CD8-positive, alpha-beta T cell (primary cell): ENCODE measurements at places on chromosomes 1 and 21.

DNA sequence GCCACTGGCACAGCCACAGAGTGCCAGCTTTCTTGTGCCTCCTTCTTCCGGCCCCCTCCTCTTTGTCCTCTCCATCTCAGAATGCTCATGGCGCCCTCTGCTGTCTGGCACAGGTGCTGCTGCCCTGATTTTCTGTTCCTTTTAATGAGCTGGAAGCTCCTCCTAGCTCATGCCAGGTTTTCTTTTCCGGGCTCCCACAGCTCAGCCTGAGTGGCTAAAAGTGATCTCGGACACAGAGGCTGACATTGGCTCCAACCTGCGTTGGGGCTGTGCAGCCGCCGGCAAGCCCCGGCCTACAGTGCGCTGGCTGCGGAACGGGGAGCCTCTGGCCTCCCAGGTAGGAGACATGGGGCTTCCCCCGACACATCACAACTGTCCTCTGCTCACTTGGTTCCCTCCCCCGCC, 18.7 kb downstream of the CNTN2 start:
- DNase-seq: peak; percentile 71

DNA sequence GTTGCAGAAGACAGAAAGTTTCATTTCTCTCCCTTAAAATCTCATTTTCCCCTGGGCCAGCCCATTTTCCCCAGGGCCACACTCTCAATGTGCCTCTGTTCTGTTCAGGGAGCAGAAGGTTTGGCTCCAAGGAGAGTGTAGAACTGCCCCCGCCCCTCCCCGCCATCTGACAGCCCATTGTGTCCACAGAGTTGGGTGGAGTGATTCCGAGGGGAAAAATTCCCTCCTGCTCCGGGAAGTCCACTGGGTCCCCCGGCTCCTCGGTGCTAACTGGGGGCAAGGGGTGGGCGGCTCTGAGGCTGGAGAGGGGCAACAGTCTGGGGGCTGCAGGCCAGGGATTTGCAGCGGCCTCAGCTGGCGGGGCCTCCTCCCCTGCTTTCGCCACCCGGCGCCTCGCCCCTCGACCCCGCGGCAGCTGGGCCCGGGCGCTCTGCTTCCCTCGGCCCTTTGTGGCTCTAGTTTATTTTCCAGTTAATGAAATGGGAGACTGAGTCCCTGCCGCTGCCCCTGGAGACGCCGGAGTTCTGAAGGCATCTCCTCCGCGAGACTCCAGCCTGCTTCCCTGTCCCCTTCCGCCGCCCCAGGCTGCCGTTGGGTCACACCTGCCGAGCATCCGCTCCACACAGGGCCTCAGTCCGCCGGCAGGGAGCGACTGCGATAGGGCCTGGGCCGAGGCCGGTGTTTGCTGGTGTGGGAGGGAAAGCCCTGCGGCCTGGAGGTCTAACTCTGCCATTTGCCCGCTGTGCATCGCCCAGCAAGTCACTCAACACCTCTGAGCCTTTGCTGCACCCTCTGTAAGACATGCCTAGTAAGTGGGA, 14.7 kb upstream of the KIRREL1 start:
- DNase-seq: no peak

DNA sequence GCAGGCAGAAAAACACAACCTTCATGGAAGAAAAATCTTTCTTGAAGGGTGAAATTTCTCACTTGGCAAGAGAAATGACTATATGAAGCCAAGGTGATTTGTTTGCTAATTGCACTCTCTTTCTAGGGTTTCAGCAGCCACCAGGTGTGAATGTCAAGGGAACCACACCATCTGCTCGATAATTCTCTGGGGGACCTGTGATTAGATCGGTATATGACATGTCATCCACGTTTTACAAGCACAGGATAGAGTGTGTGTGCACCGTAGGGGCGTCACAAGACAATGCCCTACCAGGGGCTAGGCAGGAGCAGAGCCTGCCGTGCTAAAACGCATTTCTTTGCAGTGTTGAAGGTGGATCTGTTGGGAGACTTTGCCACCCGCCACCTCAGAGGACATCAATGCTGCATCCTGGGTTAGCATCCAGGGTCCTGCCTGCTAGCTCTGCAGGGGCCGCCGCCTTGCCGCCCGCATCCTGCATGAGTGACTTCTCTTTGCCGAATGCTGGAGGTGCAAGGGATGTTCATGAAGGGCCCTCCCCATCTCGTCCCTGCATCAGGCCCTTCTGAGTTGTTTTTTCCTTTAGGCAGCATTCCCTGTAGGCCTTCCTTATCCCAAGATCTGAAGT, 37.8 kb upstream of the CCSAP start:
- no peak for DNase-seq

GRCh38 chr1:27614625-27615344, 10.8 kb upstream of the AHDC1 start:
- DNase-seq: no peak

- peak; percentile 63 for DNase-seq
These were observed 84.7 kb downstream of the PDE9A start for GRCh38 chr21:42737951-42738590.

GRCh38 chr1:53700776-53701175, 38.2 kb downstream of the GLIS1 start:
- no peak for DNase-seq

DNA sequence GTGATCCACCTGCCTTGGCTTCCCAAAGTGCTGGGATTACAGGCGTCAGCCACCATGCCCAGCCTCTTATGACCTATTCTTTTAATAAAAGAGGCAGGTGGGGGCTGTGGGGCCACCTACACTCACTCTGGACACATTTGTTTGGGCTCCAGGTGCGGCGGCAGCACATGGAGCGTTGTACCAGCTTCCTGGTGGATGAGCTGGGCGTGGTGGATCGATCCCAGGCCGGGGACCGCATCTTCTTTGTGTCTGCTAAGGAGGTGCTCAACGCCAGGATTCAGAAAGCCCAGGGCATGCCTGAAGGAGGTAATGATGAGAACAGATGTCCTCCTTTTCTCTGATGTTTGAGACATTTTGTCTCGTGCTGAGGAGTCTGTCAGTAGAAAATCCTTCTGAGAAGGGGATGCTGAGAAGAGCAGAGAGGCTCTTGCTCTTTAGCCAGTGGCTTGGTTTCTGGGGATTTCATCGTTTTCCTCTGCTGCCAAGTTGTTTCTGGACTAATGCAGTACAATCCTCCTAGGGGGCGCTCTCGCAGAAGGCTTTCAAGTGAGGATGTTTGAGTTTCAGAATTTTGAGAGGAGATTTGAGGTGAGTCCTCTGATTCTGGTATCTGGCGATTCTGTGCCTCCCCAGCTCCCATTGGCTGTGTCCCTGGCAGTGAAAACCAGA, 17.9 kb upstream of the MIIP start:
- DNase-seq: peak; percentile 39

GRCh38 chr1:53286955-53287354, 40.9 kb downstream of the LRP8 start:
- DNase-seq: no peak

DNA sequence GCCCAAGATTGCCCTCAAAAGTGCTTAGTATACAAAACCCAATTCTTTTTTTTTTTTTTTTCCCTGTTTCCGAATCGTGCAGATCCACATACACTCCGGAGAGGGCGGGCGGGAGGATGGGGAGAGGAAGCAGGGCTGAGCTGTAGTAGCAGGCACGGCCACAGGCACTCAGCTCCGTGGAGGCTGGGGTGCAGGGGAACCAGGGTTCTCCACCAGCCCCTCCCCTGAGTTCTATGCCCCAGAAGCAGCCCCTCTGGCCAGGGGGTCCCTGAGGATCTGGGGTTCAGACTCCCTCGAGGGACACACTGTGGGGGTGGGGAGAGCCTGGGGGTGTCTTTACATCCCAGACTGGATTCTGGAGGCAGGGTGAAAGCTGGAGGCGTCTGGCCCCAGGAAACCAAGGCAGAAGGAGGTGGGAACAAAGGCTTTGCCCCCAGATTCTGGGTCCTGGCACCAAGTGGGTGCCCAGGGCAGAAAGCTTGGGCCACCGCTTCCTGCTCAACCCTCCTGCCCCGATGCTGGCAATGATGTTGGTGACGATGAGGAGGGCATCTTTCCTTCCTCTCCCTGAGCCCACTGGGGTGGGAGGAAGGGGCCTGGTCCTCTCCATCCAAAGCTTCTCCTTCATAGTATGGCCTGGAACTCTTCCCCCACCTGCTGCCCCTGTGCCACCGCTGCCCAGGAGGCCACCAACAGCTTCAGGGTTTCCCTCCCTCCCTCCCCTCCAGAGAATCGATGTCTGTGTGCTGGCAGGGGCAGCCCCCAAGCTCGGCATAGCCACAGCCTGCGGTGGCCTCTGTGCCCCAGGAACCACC, 106.4 kb upstream of the TARDBP start:
- no peak for DNase-seq

- peak; percentile 69 for DNase-seq
These were observed 23.3 kb downstream of the CELA3A start for GRCh38 chr1:22024485-22025367.

GRCh38 chr1:101587741-101588140, 350.9 kb downstream of the S1PR1 start:
- DNase-seq: no peak

DNA sequence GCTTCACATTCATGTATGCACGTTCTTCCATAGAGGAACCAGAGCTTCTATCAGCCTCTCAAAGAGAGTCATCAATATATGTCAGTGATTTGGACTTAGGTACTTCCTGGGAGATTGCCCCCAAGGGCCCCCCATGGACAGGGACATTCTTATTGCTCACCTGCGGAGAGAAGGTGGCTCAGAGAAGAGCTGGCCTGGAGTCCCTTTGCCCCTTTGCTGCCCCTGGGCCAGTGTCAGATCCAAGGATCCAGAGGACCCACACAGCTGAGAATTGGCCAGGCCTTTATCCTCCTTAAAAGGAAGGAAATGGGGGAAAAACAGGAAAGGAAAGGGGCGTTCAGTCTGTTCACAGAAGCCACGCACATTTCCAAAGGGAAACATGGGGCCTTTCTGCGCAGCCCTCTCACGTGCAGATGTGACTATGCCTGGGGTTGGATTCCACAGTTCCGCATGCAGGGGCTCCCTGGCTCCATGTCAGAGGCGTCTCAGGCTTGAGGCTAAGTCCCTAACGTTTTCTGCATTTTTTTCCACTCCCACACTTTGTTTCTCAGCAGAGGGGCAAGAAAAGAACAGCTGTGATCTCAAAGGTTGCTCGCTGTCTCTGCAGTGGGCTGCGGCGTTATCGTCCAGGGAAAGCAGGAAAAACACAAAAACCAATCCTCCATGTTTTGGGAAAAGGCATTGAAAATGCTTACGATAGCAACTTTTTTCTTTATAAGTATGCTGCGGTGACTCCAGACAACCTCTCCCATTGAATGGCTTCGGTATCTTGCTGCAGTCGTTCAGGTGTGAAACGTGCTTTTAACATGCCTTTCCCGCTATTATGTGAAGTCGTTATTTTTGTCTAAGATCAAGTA, 5.9 kb downstream of the C1orf226 start:
- DNase-seq: no peak

GRCh38 chr1:193890935-193891334, 704.5 kb upstream of the B3GALT2 start:
- no peak for DNase-seq

GRCh38 chr1:1230656-1231399, 973 bp downstream of the SDF4 start:
- DNase-seq: no peak

DNA sequence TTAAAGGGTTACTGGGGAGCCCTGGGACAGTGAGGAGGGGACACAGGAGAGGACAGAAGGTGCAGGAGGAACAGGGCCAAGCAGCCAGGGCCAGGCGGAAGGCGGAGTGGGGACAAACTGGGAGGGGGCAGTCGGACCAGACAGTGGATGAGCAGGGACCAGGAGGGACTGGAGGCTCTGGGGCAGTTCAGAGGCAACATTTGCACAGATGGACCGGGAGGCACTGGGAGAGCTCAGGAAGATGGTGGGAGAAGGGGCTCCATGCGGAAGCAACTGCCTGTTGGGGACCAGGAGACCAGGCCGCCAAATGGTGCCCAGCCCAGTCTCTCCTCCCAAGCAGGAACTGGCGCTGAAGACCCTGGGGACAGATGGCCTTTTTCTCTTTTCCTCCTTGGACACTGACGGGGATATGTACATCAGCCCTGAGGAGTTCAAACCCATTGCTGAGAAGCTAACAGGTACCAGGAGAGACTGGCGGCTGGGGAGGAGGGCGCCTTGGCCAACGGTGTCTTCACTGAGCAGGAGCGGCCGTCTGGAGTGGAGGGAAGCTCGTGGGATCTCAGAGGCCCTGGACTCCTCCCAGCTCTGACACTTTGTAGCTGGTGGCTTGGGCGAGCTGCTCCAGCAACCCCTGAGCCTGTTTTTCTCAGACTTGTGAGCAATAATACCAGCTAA, 847 bp downstream of the SELENON start:
- DNase-seq: no peak

DNA sequence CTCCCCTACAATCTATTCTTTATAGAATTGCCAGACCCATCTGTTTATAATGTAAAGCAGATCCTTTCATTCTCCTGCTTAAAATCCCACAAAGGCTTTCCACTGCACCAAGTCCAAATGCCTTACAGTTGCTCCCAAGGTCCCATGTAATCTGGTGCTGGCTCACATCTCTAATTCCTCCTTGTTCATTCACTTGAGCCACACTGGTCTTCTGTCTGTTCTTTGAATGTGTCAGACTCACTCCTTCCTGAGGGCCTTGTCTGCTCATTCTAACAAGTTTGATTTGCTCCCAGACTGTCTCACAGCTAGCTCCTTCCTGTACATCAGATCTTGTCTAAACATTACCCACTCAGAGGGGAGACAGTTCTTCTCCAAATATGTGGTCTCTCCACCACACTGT, 38.9 kb downstream of the ALG14 start:
- no peak for DNase-seq

DNA sequence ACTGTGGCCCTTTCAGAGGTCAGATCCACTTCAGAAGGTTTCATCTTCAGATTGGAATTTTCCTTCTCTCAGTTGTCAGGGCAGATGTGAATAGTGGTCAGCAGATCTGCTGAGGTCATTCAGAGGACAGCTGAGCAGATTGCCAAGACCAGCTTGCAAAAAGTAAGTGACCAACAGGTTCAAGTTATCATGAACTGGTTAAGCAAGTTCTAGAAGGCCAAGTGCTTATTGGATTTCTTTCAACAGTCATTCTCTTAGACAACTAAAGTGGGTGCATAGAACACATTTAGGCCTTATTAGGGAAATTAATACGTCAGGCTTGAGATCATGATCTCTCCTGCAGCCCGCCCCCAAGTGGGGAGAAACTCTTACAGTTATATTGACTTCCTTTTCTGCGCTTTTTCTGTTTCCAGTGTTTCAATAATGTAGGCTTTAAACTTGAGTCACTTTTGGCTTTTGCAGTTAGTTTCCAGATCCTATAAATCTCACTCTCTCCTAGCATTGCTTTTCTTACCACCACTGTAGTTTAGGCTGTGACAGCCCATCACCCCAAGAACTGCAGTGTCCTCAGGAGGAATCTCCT, 96.4 kb downstream of the C1orf21 start:
- no peak for DNase-seq

DNA sequence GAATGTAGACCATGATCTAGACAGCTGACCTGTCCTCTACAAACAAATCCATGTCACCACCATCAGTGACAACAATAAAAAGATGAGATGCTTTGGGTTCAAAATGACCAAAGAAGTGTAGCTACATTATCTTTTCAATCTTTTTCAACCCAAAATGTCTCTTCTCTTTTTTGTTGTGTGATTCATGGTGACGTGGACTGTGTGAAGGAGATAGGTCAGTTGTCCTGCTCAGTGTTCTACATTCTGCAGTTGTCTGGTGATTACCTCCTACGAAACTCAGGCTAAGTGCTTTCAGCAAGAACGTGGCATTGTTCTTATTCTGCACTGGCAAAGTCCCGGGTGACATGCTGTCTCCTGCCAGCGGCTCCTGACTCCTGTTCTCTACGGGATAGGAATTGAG, 73.1 kb downstream of the PRKAB2 start:
- no peak for DNase-seq

GRCh38 chr1:197994907-197995407, 77.8 kb downstream of the LHX9 start:
- no peak for DNase-seq

GRCh38 chr1:203239526-203240305, 10.2 kb upstream of the CHIT1 start:
- DNase-seq: no peak
